ENCODE measurements at places on chromosomes 11 and 22.

DNA sequence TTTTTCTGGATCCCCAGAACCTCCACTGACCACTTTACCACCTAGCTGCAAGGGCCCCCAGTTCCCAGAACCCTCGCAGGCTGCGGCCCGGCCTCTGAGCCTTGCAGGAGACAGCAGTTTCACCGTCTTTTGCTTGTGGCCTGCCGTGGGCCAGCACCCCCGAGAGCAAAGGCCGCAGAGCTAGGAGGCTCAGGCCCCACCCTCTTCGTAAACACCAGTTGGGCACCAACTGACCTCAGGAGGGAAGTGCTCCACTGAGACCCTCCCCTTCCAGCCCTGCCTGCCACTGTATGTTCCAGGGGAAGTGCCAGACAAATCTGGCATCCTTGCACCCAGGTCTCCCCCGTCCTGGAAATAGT is 23.4 kb upstream of the CREB3L1 start:
- DNase-seq: no peak

DNA sequence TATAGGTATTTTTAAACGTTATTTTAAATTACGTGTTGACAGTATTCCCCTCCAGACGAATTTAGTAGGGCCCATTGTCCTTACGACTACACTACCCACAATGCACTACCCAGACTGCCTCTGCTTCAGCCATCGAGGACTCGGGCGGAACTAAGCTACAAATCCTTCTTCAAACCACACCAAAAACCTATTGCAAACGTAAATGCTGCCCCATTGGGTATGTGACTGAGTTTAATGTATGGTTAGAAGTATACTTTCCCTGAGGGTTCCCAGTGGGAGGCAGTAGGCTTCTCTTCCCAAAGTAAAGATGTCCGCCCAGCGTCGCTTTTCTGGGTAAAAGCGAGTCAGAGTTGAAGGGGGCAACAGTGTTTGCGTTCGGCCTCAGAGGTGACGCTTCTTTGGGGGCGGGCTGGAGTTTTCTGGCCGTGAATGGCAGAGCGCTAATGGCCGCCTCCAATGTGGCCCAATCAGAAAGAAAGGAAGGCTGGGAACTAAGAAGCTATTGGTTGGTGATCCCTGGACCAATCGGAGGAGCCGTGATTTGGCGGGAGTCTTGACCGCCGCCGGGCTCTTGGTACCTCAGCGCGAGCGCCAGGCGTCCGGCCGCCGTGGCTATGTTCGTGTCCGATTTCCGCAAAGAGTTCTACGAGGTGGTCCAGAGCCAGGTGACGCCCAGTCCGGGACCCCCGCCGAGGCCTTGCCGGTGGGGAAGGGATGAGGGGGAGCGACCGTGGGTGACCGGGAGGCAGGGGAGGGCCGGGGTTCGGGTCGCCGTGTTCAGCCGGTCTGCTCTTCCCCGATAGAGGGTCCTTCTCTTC is at the start of gene CDC45:
TSS of gene CDC45 (plus strand) at position 566 of the 818 bp plus-strand sequence. CDS start at position 615, 49 bp downstream.
- peak; percentile 93 for DNase-seq

- DNase-seq: no peak
Measured at GRCh38 chr11:70097783-70098563, 19.9 kb downstream of the ANO1 start.

DNA sequence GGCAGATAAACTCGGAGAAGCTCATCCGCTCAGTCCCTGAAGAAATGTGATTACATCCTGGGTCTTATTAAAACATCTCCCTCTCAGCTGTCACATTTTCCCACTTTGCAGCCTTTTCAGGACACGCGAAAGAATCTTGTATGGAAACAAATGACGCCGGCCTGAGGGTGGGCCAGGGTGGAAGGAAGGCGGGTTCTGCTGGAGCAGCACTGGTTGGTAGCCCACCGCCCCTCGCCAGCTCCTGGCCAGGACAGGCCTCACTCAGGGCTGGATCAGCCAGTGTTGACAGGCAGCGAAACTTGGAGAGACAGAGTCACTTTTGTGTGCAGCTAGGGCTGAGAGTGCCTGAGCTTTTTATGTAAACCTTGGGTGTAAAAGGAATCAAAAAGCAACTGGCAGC is 371.8 kb downstream of the TBC1D22A start:
- no peak for DNase-seq

DNA sequence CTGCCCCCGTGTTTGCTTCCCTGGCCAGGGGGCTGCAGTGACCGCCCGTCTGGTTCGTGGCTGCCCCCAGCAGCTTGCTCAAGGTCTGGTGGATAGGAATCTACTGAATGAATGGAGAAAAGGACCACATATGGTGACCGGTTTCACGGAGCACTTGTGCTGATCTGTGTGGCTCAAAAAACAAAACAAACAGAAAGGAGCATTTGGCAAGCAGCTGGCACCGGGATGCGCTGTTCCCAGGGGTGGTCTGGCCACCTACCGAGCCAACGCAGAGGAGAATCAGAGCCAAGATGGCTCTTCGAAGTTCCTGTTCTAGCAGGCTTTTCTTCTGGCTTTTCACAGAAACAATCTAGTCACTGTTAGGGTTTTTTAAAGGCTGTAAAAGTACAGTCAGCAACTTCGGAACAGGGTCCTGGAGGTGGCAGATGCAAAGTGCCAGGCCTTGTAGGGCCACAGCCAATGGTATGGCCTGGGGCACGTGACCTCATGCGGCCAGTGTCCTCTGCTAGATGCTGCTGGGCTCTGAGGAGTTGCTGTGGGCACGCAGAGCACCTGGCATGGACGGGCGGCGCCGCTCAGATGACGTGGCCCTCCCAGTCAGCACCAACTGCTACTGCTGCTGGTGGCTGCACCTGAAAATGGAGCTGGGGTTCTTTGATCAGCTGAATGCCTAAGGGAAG is 27.3 kb upstream of the PACSIN2 start:
- no peak for DNase-seq

DNA sequence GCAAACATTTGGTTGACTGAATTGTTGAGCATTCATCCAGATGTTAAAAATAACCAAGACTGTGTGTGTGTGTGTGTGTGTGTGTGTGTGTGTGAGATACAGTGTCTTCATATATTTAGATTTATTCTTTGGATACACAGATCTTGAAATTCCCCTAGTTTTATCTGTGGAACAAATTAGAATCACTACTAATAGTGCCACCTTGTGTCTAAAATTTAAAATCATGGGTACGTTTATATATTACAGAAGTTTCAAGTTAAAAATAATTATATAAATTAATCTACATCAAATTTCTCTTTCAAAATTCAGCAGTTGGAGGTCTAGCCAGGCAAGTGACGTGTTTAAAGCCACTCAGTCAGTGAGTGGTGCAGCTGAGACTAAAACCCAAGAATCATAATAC is 1566.2 kb upstream of the TENM4 start:
- DNase-seq: no peak

DNA sequence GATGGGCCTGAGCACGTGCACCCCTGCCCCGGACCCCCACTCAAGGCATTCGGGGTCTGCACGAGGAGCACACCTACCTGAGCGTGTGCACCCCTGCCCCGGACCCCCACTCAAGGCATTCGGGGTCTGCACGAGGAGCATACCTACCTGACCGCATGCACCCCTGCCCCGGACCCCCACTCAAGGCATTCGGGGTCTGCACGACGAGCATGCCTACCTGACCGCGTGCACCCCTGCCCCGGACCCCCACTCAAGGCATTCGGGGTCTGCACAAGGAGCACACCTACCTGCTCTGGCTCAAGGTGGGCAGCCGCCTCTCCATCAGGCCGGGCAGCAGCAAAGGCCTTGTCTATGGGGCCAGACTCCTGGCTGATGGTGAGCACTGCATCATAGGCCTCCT is 48.7 kb upstream of the LRRC32 start:
- no peak for DNase-seq

DNA sequence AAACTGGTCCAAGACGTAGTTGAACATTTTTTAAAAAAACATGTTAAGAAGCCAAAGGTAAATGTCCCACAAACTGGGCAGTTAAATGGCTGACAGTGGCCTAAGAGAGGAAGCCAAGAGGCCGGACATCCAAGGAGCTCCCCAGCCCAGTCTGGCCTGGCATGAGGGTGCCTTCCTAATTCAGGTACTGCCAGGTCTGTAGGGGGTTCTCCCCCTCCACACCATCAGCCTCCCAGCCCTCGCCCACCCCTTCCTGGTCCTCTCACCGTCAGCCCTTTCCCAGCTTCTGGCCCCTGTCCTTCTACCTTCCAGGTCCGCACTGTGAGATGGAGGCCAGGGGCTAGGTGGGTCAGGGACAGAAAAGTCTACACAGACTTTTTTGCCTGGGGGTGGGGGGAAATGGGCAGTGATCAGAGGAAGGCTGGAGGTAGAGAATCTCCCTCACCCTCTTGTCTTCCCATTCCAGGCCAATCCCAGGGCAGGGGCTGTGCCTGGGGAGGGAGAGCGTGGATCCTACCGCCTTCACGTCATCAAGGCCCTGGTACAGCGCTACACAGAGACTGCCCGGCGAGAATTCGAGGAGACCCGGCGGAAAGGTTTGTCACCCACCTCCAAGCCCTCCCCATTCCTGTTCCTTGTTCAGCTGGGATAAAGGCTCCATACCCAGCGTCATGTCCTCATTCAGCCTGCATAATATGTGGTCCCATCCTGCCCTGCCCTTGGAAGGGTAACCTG is 6.0 kb downstream of the ART5 start:
- DNase-seq: no peak

DNA sequence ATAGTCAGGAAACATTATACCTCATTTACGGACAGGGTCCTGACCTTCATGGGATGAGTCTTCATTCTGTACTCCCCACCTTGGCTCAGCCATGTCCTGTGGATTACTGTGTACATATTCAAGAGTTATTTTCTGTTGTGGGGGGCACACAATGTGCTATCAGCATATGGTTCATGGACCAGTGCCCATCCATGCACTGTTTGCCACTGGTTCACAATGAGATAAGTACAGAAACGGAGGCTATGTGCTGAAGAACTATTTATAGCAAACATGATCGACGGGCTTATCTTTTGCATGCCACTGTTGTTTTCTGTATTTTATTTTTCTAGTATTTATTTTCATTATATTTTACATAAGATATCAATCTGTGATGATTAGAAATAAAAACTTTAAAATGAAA is 56.4 kb upstream of the CCDC89 start:
- DNase-seq: no peak

DNA sequence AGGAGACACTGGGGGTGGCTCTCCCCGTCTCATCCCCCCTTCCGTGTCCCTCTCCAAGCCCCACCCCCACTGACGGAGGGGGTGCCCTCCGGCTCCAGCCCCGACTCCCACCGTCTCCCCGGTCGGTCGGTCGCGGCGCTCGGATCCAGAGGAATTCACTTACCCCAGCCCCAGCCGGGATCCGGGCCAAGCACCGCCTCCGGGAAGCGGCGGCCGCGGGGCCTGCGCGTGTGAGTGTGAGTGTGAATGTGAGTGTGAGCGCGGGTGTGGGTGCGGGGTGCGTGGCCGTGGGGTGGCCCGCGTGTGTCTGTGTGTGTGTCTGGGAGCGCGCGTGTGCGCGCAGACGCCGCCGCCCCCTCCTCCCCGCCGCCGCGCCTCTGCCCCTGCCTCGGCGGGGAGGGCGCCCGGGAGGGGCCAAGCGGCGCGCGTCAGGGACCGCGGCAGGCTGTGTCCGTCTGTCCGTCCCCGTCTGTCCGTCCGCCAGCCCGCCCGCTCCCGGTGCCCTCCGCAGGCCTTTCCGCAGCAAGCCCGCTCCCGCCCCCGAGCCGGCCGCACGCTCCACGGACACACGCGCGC is at the start of gene ELFN2:
TSS of gene ELFN2 (minus strand) at position 345 of the 576 bp plus-strand sequence. CDS start 51,945 bp downstream, outside the sequence.
- DNase-seq: no peak

DNA sequence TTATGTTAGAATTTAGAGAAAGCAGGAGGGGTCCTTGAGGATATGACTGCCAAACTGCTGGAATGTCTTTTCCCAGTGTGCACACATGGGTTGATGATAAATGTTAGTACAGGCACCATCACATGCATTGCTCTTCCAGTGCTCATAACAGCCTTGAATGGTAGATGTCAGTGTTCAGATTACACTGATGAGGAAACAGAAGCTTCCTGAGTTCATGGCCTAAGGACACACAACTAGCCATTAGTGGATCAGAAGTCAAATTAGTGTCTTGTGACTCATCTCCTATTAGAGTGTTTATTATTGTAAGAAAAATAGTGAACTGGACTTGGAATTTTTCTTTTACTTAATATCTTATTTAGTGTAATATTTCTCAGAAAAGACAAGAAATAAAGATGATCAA is 241.5 kb downstream of the DDX10 start:
- no peak for DNase-seq

- no peak for DNase-seq
Measured at GRCh38 chr11:128757235-128757711, 63.4 kb downstream of the FLI1 start.

DNA sequence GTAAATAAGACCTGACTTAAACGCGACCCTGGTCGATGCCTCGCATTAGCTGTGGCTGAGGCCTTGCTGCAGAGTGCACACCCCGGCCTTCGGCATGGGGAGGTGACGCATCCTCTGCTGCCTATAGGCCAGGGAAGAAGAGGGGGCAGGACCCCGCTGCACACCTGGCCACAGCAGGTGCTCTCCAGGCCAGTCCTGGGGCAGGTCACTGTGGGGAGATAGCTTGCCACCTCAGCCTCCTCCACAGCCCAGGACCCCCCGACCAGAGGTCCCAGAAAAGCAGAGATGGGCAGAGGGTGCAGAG is 12.7 kb downstream of the LRFN4 start:
- DNase-seq: no peak

- DNase-seq: no peak
Measured at GRCh38 chr22:19619144-19620009, 94.9 kb upstream of the SEPTIN5 start.

GRCh38 chr11:61532134-61533038 is 23.8 kb downstream of the LRRC10B start:
- no peak for DNase-seq

DNA sequence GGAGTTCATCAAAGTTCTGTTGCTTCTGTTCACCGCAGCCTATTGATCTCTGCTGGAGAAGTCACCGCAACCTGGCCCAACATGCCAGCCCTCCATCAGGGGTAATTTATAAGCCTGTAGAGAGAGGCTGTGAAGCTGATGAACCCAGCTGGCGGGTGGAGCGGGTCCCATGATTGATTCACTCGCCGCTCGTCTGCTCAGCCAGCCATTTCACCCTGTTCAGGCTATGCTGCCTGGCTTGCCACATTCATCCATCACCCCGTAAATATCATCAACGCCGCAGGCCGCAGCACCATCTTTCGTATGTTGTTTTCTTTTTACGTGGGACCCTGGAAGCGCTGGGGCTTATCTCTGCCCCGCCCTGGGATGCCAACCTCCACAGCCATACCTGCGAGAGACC is 116.7 kb upstream of the OPCML start:
- no peak for DNase-seq

- DNase-seq: no peak
Measured at GRCh38 chr11:113841691-113842090, 33.7 kb downstream of the USP28 start.

DNA sequence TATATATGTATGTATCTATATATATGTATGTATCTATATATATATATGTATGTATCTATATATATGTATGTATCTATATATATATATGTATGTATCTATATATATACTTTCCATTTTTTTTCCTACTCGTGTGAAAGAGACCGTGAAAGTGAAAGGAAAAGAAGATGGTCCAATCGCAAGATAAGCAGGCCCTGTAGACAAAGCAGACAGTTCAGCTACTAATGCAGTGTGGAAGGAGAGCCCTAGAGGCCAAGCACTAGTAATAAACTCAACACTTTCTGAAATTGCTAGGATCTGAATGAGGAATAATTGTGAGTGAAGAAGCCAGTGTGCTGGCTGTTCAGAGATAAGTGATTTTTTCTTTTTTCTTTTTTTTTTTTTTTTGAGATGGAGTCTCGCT is 47.2 kb downstream of the MCHR1 start:
- DNase-seq: no peak

GRCh38 chr11:134360050-134360835 is 28.5 kb downstream of the GLB1L2 start:
- DNase-seq: peak; percentile 14

GRCh38 chr22:41197038-41197972 is 7.8 kb upstream of the L3MBTL2 start:
- no peak for DNase-seq
